ENCODE measurements at places on chromosomes 13 and 19.

- no peak for DNase-seq
Measured at GRCh38 chr19:364496-365287, 20.1 kb upstream of the MIER2 start.

- DNase-seq = peak; percentile 90
Measured at GRCh38 chr13:110126391-110126961, 180.5 kb downstream of the COL4A1 start.

DNA sequence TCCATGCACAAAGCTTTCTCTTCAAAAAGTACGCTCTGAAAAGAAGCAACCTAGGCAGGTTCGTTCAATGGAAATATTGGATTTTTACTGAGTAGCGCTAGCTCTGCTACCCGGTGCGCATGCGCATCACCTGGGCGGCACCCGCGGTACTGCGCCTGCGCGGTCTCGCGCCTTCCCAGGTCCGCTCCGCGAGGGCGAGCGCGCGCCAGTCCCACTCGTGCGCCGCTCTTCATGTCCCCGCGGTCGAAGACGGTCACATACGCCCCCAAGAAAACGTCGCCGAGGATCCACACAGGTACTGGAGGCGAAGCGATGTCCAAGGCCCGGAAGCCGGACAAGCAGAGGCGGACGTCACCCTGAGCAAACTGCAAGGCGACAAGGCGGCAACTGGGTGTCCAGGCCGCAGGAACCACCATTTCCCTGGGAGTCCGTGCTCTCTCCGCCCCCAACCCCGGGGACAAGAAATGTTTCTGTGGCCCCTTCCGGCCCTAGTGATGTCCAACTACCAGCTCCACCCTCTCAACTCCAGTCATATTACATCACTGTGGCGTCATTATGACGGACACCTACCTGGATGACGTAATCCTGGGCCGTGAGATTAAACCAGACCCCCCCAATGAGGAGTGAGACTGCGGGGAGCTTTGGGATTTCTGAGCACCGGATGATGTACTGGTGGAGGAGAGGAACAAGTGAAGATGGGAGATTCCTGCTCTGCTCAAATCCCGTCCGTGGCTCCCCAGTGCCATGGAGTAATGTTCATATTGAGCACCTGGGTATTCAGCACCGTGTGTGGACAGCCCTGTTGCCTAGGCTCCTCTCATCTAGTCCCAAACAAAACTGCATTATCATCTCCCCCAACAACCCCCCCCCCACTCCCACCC, 4.8 kb upstream of the KCNC3 start:
- DNase-seq = no peak

GRCh38 chr19:56993851-56994250, 125.9 kb upstream of the USP29 start:
- DNase-seq = no peak

GRCh38 chr13:32969516-32969941, 46.7 kb upstream of the KL start:
- peak; percentile 78 for DNase-seq

- peak; percentile 48 for DNase-seq
Measured at GRCh38 chr19:43675269-43675879, 5.4 kb upstream of the PLAUR start.

- DNase-seq = no peak
Measured at GRCh38 chr13:87680298-87680697, 9.1 kb downstream of the SLITRK5 start.

DNA sequence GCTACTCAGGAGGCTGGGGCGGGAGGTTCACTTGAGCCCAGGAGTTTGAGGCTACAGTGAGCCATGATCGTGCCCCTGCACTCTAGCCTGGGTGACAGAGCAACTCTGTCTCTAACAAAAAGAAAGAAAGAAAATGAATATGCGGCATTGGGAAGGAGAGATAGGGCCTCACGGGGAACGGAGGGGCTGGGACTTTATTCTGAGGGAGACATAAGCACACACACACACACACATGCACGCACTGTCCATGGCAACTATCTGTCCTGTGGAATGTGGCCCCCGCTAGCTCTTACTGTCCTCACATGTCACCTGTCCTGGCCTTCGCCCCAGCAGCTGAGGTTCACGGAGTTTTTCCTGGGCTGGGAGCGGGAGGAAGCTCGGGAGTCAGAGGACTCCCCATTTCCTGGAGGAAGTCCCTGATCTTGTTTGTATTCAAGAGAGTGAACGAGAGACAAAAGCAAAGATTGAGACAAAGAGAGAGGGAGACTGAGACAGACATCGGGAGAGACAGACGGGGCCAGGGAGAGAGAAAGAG, 654 bp downstream of the STAP2 start:
- DNase-seq = peak; percentile 40

GRCh38 chr13:32443111-32443510, 15.2 kb upstream of the N4BP2L1 start:
- peak; percentile 54 for DNase-seq

DNA sequence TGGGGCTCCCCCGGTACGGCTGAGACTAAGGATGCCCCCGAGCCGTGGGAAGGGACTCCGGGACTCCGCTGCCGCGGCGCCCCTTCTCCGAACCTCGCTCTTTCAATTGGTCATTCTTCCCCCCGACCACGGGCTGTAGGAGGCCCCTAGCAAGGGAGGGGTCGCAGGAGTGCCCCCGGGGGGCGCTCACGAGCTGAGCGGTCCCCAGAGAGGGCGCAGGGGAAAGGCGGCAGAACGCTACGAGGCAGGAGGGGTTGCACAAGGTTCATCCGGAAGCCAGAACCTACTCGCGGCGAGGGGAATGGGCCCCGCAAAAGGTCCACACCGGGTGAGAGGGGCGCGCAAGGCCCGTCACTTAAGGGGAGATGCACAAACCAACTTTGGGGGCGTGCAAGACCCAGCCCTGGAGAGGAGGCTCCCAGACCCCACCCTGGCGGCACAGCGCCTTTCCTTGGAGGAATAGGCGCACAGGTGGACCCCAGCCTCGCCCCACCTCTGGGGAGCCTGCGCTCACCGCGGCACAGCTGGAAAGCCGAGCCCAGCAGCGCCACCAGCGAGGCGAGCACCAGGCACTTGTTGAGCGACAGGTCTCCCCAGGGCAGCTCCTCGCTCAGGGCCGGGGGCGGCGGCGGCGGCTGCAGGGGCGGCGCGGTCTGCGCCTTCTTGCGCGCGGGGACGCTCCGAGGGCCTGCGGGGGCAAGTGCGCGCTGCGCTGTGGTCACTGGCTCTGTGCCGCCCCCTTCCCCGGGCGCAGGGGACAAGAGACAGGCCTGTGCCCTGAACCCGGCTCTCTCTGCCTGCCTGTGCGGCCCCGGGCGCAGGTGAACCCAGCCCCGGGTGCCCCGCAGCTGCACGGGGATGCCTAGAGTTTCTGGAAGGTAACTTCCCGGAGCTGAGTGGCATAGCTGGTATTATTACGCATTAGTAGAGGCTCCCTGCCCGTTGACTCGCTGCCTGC, 2.8 kb downstream of the JSRP1 start:
- DNase-seq = no peak

- DNase-seq = peak; percentile 74
Measured at GRCh38 chr13:21478881-21479808, 20.0 kb upstream of the ZDHHC20 start.

- DNase-seq = no peak
Measured at GRCh38 chr19:11556634-11557420, 2.2 kb downstream of the ELOF1 start.

- no peak for DNase-seq
Measured at GRCh38 chr19:12939975-12940423, 1.6 kb downstream of the CALR start.

GRCh38 chr13:26926371-26926770, 165.8 kb upstream of the GPR12 start:
- no peak for DNase-seq

GRCh38 chr13:50130123-50130946, 115.1 kb downstream of the KCNRG start:
- peak; percentile 69 for DNase-seq

- DNase-seq = no peak
Measured at GRCh38 chr13:81442904-81443303, 1102.0 kb upstream of the SPRY2 start.

GRCh38 chr13:74730556-74731331, 596.5 kb upstream of the KLF12 start:
- DNase-seq = peak; percentile 57

GRCh38 chr13:30313311-30313710, 6.0 kb upstream of the KATNAL1 start:
- no peak for DNase-seq
